ENCODE measurements at places on chromosomes 1 and 21.

DNA sequence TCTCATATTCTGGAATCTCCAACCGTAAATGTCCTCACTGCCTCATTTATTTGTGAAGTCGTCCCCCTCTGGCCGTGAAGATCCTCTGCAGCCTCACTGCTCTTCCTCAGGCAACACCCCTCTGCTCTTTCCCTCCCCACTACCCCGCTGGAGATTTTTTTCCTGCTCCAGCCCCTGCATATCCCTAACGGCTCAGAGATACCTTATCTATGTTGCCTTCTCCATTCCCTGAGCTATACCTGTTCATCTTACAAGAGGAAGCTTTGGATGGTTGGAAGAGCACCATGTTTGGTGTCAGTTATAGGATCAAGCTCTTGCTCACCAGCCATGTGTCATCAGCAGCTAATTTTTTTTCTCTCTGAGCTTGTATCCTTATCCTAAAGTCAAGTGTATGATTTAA is 26.4 kb downstream of the LRRC8B start:
- DNase-seq, result no peak

GRCh38 chr1:156677616-156678596 is 699 bp upstream of the NES start:
- DNase-seq, result peak; percentile 65

- DNase-seq, result no peak
These were observed at the start of gene TRPM2 for GRCh38 chr21:44353191-44353970. TSS of gene TRPM2 (plus strand) at chr21:44353621. CDS start at chr21:44353701, 80 bp downstream.

GRCh38 chr1:35243691-35244090 is 24.8 kb upstream of the ZMYM4 start:
- no peak for DNase-seq

DNA sequence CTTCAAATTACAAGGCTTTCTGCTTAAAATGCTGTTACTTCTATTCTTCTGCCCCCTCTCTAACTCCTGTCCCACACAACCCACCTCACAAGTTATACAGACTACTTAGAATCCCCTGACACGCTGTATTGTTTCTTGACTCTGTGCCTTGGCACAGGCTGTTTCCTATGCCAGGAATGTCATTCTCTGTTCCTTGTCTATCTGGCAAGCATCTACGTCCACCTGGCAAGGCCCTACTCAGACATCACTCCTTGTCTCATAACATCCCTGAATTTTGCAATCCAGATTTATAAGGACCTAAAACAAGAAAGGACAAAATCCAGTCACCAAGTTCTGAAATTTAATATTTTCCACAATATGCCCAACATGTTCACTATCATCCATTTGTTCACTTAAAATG is 182.0 kb upstream of the CHRM3 start:
- DNase-seq, result no peak

- DNase-seq, result peak; percentile 99
These were observed 86.2 kb downstream of the SLC66A1 start for GRCh38 chr1:19398309-19398760.

- DNase-seq, result no peak
These were observed 104.5 kb downstream of the NGF start for GRCh38 chr1:115233598-115233997.

DNA sequence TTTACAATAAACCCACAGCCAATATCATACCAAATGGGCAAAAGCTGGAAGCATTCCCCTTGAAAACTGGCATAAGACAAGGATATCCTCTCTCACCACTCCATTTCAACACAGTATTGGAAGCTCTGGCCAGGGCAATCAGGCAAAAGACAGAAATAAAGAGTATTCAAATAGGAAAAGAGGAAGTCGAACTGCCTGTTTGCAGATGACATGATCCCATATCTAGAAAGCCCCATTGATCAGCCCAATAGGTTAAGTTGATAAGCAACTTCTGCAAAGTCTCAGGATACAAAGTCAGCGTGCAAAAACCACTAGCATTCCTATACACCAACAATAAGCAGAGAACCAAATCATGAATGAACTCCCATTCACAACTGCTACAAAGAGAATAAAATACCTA is 235.5 kb downstream of the DPYD start:
- DNase-seq, result no peak

- DNase-seq, result no peak
These were observed 6.0 kb upstream of the LINGO4 start for GRCh38 chr1:151811181-151811580.

DNA sequence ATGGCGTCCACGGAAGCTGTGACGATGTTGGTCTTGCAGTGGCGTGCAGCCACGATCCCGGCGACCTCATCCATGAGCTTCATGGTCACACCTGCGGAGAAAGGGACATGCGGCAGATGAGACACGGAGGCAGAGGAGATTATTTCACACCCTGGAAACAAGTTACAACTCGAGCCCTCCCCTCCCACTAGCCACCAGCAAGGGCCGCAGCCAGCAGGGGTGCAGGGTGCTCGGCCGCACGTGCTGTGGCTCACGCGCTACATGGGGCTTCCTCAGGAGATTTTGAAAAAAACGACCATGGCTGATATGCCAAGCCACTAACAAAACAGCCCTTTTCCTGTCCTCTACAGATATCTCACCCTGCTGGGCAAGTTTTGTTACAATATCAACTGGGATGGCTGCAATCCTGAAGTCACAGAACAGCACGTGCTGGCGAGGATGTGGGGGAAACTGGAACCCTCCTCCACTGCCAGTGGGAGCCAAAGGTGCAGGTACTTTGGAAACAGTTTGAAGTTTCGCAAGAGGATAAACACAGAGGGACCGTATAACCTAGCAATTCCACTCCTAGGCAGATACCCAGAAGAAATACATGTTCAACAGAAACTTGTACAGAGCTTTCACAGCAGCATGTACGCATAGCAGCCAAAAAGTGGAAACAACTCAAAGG is 34.1 kb upstream of the GPR153 start:
- no peak for DNase-seq

DNA sequence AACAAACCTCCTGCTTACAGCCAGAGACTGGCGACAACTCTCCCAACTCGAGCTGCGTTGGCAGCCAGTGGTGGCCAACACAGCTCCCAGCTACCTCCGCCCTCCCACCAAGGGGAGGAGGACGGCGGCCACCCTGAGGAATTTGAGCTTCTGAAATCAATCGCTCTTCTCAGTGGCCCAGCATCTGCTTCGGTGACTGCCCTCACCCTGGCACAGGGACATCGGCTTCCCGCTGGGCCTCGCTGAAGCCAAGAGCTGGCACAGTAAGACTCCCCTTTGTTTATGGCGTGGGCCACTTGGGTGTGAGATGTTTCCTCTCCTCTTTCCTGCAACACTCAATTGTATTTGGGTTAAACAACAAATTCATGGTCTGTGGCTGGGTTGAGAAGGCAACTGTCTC is 136.2 kb downstream of the ZBTB18 start:
- DNase-seq, result no peak

- peak; percentile 93 for DNase-seq
These were observed 39.7 kb upstream of the JUN start for GRCh38 chr1:58823481-58824010.

DNA sequence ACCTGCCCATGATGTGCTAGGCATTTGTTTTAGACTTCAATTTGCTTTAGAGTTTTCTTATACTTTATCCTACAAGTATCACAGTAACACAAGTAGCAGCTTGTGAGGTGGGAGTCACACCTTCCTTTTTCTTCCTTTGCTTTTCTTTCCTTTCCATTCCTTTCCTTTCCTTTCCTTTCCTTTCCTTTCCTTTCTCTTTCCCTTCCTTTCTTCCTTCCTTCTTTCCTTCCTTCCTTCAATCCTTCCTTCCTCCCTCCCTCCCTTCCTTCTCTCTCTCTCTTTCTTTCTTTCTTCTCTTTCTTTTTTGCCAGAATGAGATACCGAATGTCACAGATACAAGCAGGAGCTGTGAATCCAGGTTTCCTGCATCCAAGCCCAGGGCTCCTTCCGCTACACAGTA is 3.9 kb downstream of the DPT start:
- no peak for DNase-seq

- DNase-seq, result no peak
These were observed 11.6 kb downstream of the STYXL2 start for GRCh38 chr1:167105271-167106118.

DNA sequence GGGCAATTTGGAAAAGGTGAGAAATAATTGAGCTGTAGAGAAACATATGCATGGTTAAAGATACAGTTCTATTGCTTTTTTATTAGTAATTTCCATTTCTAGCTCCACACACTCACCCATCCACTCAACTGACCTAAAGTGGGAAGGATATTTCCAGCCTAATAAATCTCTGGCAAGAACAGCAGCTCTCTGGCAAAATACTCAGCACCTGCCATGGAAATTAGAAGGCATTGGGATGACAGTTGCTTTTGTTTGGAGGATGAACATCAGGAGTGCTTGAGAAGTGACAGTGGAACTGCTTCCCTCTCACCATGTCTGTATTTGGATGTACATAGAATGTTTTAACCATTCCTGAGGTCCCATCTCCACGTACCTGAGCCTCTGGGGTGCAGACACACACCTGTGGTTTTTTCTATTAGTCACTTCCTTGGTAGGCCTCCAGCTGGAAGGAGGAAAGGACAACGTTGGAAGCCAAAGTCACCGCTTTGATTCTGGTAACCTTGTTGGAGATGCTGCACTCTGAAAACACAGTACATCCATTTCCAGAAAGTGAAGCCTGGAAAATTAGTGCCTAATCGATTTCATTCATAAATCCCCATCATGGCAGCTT is 62.3 kb upstream of the RUNX1 start:
- DNase-seq, result no peak

GRCh38 chr1:241007668-241008067 is 349.3 kb downstream of the RGS7 start:
- DNase-seq, result no peak

- no peak for DNase-seq
These were observed 556 bp downstream of the IFI44 start for GRCh38 chr1:78650114-78650660.

GRCh38 chr1:3315399-3316339 is 138.8 kb upstream of the ARHGEF16 start:
- DNase-seq, result no peak

GRCh38 chr1:213366141-213366831 is 315.2 kb downstream of the RPS6KC1 start:
- no peak for DNase-seq

DNA sequence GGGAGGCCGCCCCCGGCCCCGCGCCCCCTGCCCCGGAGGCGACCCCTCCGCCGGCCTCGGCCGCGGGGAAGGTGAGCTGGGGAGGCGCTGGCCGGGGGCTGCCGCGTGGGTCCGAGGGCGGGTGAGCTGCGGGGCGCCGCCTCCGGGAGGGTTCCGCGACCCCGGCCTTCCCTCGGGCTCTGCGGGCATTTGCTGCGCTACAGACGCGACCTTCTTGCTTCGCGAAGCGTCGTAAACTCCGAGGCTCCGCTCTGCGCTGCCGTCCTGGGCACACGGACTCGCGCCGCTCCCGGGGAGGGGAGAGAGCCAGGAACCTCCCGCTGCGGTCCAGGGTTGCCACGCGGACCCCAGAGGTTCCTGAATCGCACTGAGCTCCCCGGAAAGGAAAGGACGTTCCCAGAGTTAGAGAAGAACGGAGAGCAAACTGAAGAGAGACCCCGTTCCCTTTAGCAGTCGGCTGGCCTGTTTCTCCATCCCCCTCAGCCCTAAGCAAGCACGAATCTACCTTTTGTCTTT is 345 bp downstream of the SLX9 start:
- no peak for DNase-seq

GRCh38 chr21:41972511-41973205 is 18.8 kb upstream of the C2CD2 start:
- DNase-seq, result no peak

Measured in brain microvascular endothelial cell (primary cell).